ENCODE measurements at places on chromosomes 5 and 9.

GRCh38 chr5:52452098-52452497 lies 335.6 kb upstream of the ITGA1 start:
- no peak for DNase-seq

- no peak for DNase-seq
Observed at GRCh38 chr5:61159070-61159469, 3.2 kb downstream of the SMIM15 start.

DNA sequence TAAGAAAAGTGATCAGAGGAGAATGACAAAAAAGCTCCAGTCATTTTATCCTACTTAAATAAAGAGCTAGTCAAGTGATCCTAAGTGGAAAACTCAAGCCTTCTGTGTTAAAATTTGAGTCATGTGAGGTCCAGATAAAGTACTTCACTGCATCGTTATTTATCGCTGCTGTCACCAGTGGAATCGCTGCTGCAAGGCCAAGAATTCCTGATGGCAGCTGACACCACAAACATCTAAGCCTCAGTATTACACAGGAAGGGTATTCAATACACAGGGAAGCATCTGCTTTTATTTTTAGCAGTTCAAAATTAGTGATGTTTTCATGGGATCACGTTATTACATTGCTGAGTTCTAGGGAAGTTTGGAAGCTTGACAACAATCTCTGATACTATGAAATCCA lies 190.3 kb downstream of the GOLPH3 start:
- peak; percentile 92 for DNase-seq

DNA sequence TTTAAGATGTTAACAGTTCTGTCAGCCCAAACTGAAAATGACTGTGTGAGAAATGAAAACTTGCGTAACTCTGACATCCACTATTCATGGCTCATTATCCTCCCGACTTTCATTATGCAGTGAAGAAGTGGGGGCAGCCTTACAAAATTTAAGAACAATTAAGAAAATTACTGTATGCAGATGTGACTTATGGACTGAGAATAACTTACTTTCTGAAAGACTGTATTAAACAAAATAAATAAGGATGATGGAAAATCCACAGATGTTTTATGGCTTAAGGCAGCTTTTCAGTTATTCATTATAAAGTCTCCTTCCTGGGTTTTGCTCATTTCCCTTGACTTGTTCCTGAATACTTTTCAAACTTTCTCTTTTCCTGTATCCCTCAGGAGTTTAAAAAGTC lies 55.2 kb downstream of the GRIN3A start:
- no peak for DNase-seq

GRCh38 chr9:111003182-111003581 lies 35.1 kb downstream of the LPAR1 start:
- no peak for DNase-seq

DNA sequence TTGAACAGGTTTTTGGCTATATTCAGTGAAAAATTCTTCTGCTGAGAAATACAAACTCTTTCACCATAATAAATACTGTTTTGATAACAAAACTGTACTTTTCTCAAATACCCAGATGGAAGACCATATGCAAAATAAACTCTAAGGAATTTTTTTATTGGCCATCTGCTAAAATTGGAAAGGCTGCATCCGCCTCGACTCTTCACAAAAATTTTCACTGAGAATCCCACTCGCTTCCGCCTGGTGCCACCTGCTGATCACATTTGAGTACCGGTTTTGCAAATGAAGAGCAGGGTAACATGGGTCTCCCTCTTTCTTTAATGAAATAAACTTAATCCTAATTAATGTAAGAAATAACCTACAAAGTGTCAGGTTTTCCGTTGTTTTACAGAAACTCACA lies 76.4 kb downstream of the TTLL11 start:
- DNase-seq: no peak

- DNase-seq: no peak
Observed at GRCh38 chr9:113310538-113310937, 7.4 kb upstream of the RNF183 start.
